ENCODE measurements at places on chromosomes 1 and 21. TPM values are rescaled to one million over a fixed set of nuclear protein-coding genes. Genes with fewer than 3 reads are reported as not detected.

ACTL8 gene
- polyA plus RNA-seq, result not detected

ZNF648 gene
- not detected for polyA plus RNA-seq

SLC1A7 gene
- polyA plus RNA-seq, result 0.17 TPM

PRSS38 gene
- polyA plus RNA-seq, result not detected

RNF223 gene
- polyA plus RNA-seq, result not detected
